ENCODE measurements at places on chromosomes 3 and 15. TPM values are rescaled to one million over a fixed set of nuclear protein-coding genes. Genes with fewer than 3 reads are reported as not detected.

Gene TTLL3
- total RNA-seq: 11.1 TPM

Gene ZCWPW2
- total RNA-seq: 0.34 TPM

DNA sequence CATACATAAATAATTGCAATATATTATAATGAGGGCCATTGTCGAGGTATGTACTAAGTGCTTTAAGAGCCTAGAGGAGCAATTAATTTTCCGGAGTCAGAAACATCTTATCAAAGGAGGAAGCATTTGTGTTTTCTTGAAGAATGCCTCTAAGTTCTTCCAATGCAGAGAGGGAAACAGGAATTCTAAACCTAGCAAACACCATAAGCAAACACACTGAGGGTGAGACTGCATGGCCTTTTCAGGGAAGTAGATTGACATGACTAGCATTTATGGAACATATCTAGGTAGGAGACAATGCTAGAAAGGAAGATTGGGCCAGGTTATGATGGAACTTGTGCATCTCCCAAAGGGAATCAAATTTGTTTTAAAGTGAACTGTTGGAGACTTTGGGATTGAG is 7.2 kb upstream of the PLCL2 start:
- no peak overlapping the region for H3K4me3 ChIP-seq
- no peak for DNase-seq
- H3K4me1 ChIP-seq: peaks cover 2% of the 10 kb centered on the region
- no peaks in the 10 kb centered on the region for H3K36me3 ChIP-seq
- no peak overlapping the region for H3K27ac ChIP-seq
- H3K27me3 ChIP-seq: peaks cover 44% of the 10 kb centered on the region

GRCh38 chr15:62896380-62896866 is 146.1 kb upstream of the TPM1 start:
- H3K4me3 ChIP-seq: no peak overlapping the region
- H3K27me3 ChIP-seq: no peaks in the 10 kb centered on the region
- no peak for DNase-seq
- H3K27ac ChIP-seq: peak overlapping the region; percentile 21
- peaks cover 41% of the 10 kb centered on the region for H3K4me1 ChIP-seq

Gene SOX2
- 245 TPM for total RNA-seq

Gene GOLGA6L26
- not detected for total RNA-seq

Gene FRMD5
- 14.1 TPM for total RNA-seq

GRCh38 chr15:44038755-44039191 is 156.3 kb downstream of the FRMD5 start:
- no peaks in the 10 kb centered on the region for H3K27me3 ChIP-seq
- peaks cover 13% of the 10 kb centered on the region for H3K4me1 ChIP-seq
- no peak overlapping the region for H3K27ac ChIP-seq
- peaks cover 2% of the 10 kb centered on the region for H3K36me3 ChIP-seq
- no peak overlapping the region for H3K4me3 ChIP-seq

Gene CSTA
- not detected for total RNA-seq

- H3K4me1 ChIP-seq: no peaks in the 10 kb centered on the region
- H3K36me3 ChIP-seq: no peaks in the 10 kb centered on the region
- H3K27ac ChIP-seq: no peak overlapping the region
- DNase-seq: peak; percentile 73
- H3K27me3 ChIP-seq: no peaks in the 10 kb centered on the region
Measured at GRCh38 chr15:85831415-85832113, 36.8 kb upstream of the KLHL25 start.

Gene ATG7
- total RNA-seq: 17.5 TPM

- no peaks in the 10 kb centered on the region for H3K36me3 ChIP-seq
- no peak for DNase-seq
- no peak overlapping the region for H3K27ac ChIP-seq
- no peaks in the 10 kb centered on the region for H3K27me3 ChIP-seq
- no peak overlapping the region for H3K4me3 ChIP-seq
Measured at GRCh38 chr3:142263112-142263511, 37.7 kb upstream of the GK5 start.

DNA sequence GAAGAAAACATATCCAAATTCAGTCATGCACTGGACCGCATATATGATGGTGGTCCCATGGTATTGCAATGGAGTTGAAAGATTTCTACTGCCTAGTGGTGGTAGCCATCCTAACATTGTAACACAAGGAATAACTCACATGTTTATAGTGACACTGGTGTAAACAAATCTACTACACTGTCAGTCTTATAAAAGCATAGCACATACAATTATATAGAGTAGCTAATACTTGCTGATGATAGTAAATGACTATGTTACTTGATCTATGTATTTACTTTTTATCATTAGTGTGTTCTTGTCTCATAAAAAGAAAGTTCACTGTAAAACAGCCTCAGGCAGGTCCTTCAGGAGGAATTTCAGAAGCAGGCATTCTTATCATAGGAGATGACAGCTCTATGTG is 96.0 kb upstream of the CDIN1 start:
- H3K4me3 ChIP-seq: no peak overlapping the region
- peaks cover 5% of the 10 kb centered on the region for H3K36me3 ChIP-seq
- H3K27ac ChIP-seq: no peak overlapping the region
- DNase-seq: no peak
- peaks cover 14% of the 10 kb centered on the region for H3K4me1 ChIP-seq

- H3K36me3 ChIP-seq: no peaks in the 10 kb centered on the region
- H3K27me3 ChIP-seq: no peaks in the 10 kb centered on the region
- peaks cover 36% of the 10 kb centered on the region for H3K4me1 ChIP-seq
- peak; percentile 74 for DNase-seq
- no peak overlapping the region for H3K4me3 ChIP-seq
Measured at GRCh38 chr3:65672871-65673815, 365.6 kb downstream of the MAGI1 start.

DNA sequence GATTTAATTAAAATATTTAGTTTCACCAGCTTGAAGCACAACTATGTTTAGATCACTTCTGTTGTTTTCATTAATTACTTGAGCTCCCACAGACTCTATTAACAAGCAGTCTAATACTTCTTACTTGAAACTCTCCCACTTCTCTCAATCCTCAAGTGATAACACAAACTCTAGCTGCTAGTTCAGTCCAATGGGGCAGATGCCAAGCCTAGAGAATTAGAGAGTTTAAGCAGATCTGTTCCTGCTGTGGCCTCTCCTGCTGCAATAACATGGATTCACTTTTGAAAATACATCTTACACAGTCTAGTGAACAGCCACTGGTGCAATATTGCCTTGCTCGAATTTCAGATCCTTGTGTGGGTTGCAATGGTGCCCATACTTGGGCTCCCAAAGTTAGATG is 566.4 kb upstream of the SGO1 start:
- H3K36me3 ChIP-seq: no peaks in the 10 kb centered on the region
- no peaks in the 10 kb centered on the region for H3K4me1 ChIP-seq
- no peaks in the 10 kb centered on the region for H3K27me3 ChIP-seq

Gene KLHL6
- total RNA-seq: 0.18 TPM

- DNase-seq: no peak
- H3K4me1 ChIP-seq: no peaks in the 10 kb centered on the region
- H3K4me3 ChIP-seq: no peak overlapping the region
- H3K36me3 ChIP-seq: peaks cover 58% of the 10 kb centered on the region
Measured at GRCh38 chr3:550471-550870, 353.9 kb downstream of the CHL1 start.

DNA sequence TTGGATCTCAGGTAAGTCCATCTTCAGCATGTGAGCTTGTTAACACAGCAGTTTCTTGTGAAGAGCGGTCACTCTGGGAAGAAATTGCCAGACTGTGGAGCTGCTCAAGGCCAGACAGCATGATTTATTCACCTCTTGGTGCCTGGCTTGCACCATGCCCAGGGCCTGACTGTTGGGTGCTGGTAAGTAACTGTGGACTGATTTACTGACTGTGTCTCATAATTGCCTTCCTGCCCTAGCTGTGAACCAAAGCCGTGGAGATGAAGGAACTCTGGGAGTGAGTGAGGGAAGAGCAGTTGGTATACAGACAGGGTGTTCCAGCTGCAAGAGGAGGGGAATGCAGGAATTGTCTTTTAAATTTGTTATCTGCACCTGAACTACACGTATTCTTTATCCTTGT is 18.5 kb upstream of the WNT7A start:
- no peak overlapping the region for H3K27ac ChIP-seq
- peaks cover 13% of the 10 kb centered on the region for H3K4me1 ChIP-seq
- DNase-seq: no peak
- no peak overlapping the region for H3K4me3 ChIP-seq

Gene CYP1A1
- total RNA-seq: 0.23 TPM

DNA sequence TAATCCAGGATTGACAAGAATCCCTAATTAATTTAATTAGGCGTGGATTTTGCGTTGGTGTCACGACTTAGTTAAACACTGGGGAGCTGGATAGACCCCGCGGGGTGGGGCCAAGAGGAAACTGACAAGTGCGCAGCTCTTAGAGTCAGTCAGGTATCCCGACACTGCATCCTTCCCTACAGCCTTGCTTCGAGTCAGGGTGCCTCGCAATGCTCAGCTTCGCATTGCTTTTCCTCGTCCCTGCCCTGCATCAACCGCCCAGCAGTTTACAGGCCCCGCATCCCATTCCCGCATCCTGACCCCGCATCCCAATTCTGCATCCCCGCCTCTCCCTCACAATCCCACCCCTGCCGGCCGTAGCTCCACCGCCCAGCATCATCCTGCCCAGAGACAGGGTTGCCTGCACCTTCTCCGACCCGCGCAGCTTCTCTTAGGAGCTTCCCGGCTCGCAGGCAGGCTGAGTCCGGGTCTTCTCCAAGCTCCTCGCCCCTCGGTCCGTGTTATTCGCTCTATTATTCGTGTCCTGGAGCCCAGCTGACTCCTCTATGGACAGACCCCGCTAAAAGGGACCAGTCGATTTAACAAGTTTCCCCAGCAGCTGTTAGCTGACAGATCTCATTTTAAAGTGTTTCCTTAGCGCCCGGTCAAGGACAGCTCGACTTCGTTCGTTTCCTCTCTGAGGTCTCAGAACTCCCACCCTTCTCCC is 699 bp upstream of the SHOX2 start:
- H3K36me3 ChIP-seq: no peaks in the 10 kb centered on the region
- H3K27me3 ChIP-seq: peaks cover 80% of the 10 kb centered on the region
- peak; percentile 56 for DNase-seq
- no peak overlapping the region for H3K27ac ChIP-seq
- H3K4me3 ChIP-seq: peak overlapping the region; percentile 78

DNA sequence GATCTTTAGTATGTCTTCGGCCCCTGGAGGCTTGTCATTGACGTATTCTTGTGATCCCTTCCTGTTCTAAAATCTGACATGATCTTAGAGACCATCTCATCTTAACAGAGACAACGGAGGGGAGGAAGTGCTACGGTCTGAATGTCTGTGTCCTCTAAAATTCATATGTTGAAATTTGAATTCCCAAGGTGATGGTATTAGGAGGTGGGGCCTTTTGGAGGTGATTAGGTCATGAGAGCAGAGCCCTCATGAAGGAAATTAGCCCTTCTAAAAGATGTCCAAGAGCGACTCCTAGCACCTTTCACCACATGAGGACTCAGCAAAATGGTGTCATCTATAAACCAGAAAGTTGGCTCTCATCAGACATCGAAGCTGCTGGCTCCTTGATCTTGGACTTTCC is 233.2 kb upstream of the CMC1 start:
- DNase-seq: no peak
- H3K27ac ChIP-seq: no peak overlapping the region
- no peaks in the 10 kb centered on the region for H3K4me1 ChIP-seq
- no peak overlapping the region for H3K4me3 ChIP-seq
- peaks cover 13% of the 10 kb centered on the region for H3K36me3 ChIP-seq
- H3K27me3 ChIP-seq: no peaks in the 10 kb centered on the region

DNA sequence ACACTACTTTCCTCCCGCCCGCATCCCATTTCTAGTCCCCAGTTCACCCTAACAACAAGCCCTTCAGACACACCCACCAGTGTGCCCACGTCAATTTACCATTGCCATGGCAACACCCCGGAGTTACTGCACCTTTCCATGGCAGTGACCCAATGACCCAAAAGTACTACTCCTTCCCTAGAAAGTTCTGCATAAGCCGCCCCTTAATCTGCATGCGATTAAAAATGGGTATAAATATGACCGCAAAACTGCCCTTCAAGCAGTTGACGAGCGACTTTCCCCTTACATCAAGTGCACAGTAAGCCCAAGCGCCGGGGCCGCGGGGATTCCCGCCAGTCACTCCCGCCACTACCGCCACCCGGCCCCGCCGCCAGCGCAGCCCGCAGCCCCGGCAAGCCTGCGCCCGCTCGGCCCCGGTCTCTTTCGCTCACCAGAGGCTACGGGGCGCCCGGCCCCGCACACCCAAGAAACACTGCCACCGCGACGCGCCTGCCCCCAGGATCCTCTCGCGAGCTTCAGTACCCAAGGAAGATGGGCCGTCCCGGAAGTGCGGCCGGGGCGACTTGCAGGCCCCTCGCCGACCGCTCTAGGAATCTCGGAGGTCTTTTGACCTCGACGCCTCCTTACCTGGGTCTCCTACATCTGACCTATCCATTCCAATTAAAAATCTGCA is 27.2 kb upstream of the ZNF502 start:
- H3K36me3 ChIP-seq: peaks cover 44% of the 10 kb centered on the region
- H3K27ac ChIP-seq: peak overlapping the region; percentile 44
- DNase-seq: peak; percentile 82
- peaks cover 5% of the 10 kb centered on the region for H3K4me1 ChIP-seq
- peaks cover 38% of the 10 kb centered on the region for H3K27me3 ChIP-seq
- peak overlapping the region; percentile 90 for H3K4me3 ChIP-seq

- no peaks in the 10 kb centered on the region for H3K27me3 ChIP-seq
- no peaks in the 10 kb centered on the region for H3K36me3 ChIP-seq
- no peaks in the 10 kb centered on the region for H3K4me1 ChIP-seq
- DNase-seq: no peak
- H3K27ac ChIP-seq: no peak overlapping the region
- H3K4me3 ChIP-seq: no peak overlapping the region
Measured at GRCh38 chr3:55440104-55440708, 46.9 kb downstream of the WNT5A start.

- H3K4me1 ChIP-seq: peaks cover 15% of the 10 kb centered on the region
- H3K27ac ChIP-seq: no peak overlapping the region
- no peak overlapping the region for H3K4me3 ChIP-seq
- no peaks in the 10 kb centered on the region for H3K36me3 ChIP-seq
Measured at GRCh38 chr3:18047052-18047451, 304.6 kb upstream of the TBC1D5 start.

Gene FAM81A
- total RNA-seq: 2.4 TPM

Gene DENND6A
- 13.9 TPM for total RNA-seq

Gene CDHR4
- total RNA-seq: 0.17 TPM

- no peak for DNase-seq
- H3K4me3 ChIP-seq: no peak overlapping the region
- H3K4me1 ChIP-seq: peaks cover 5% of the 10 kb centered on the region
- H3K36me3 ChIP-seq: no peaks in the 10 kb centered on the region
Measured at GRCh38 chr15:83833569-83833968, 179.6 kb downstream of the ADAMTSL3 start.

Gene PLD1
- total RNA-seq: 3.6 TPM

DNA sequence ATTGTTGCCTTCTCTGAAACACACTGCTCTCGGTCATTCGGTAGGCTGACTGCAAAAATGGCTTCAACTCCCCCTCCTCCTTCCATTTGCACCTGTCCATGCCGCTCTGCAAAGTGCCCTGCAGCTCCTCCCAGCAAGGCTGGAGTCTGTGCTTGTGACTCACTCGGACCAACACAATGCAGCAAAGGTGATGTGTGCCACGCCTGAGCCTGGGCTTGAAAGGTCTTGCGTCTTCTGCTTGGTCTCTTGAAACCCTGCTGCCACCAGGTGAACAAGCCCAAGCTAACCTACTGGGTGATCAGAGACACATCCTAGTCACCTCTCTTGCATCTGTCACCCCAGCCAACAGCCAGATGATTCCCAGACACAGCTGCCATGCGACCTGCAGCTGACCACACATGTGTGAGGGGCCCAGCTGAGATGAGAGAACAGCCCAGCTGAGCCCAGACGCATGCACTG is 71.1 kb downstream of the MGLL start:
- H3K27me3 ChIP-seq: no peaks in the 10 kb centered on the region
- H3K27ac ChIP-seq: no peak overlapping the region
- DNase-seq: no peak
- no peaks in the 10 kb centered on the region for H3K36me3 ChIP-seq
- no peak overlapping the region for H3K4me3 ChIP-seq

GRCh38 chr15:77859491-77860060 is 217.9 kb downstream of the TBC1D2B start:
- DNase-seq: peak; percentile 67
- H3K36me3 ChIP-seq: no peaks in the 10 kb centered on the region
- H3K27me3 ChIP-seq: no peaks in the 10 kb centered on the region
- H3K27ac ChIP-seq: no peak overlapping the region
- H3K4me1 ChIP-seq: peaks cover 29% of the 10 kb centered on the region
